ENCODE measurements at places on chromosomes 16 and 17.

DNA sequence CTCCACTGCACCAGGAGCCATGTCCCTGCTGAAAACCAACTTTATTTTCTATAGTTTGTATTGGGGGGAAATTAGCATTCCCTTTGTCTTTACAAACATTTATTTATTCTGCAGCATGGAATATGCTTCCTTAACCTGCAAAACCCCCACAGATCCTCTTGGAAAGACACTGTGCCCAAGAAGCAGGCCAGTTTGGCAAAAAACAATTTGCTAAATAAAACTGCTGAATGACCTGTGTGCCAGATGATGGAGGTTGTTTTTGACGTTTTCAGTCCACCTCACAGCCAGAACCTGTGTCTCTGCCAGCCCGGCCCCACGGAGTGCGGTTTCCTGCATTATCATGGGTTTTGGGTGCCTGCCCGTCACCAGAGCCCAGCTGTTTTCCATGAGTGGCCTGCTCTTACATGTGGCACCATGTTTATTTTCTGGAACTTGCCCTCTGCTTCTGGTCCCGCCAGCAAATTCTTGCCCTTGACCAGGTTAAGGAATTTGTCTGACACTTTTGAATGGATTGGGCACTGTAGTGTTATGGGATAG is 26.4 kb downstream of the ORC6 start:
- no peak for DNase-seq

DNA sequence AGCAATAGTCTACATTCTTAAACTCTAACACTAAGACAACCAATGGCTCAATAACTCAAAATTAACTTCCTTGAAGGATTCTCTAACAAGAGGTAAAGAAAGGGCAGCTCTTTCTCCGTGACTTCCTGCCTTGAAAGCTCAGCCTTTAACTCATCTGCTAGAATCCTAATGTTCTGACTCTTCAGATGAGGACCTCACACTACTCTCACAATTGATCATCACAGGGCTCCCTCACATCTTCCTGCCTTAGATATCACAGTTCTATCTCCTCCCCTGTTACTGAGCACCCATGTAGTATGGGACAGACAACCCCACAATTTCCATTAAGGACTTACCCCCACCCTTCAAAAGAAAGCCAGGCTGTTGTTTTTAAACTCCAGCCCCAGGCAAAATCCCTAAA is 33.5 kb downstream of the SMURF2 start:
- DNase-seq, result no peak

DNA sequence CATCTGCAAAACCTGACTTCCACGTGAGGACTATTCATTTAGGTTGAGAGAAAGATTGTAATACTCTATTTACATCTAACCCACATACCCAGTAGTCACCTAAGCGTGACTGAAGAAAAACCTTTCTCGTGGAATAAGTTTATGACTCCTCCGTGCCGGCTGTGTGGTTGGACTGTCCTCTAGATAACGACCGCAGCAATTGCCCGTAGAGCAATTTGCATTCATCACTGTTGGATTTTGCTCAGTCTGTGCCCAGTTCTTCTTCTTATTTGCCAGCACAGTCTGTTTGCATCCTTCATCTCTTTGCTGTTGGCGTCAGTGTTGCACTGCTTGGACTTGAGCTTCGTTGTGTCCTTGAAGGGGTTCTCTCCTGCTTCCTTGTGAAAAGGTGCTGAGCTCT is 131.3 kb downstream of the CYB561 start:
- no peak for DNase-seq

DNA sequence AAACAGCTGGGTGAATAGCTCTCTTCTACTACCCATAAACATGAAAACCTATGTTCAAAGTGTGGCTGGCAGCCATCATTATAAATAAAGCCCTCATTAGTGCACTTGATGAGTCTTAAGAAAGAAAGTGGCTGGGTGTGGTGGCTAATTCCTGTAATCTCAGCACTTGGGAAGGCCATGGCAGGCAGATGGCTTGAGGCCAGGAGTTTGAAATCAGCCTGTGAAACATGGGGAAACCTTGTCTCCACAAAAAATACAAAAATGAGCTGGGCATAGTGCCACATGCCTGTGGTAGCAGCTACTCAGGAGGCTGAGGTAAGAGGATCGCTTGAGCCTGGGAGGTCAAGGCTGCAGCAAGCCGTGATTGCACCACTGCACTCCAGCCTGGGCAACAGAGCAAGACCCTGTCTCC is 28.3 kb upstream of the APPBP2 start:
- no peak for DNase-seq

GRCh38 chr17:283911-284675 is 68.5 kb downstream of the RPH3AL start:
- DNase-seq, result no peak

DNA sequence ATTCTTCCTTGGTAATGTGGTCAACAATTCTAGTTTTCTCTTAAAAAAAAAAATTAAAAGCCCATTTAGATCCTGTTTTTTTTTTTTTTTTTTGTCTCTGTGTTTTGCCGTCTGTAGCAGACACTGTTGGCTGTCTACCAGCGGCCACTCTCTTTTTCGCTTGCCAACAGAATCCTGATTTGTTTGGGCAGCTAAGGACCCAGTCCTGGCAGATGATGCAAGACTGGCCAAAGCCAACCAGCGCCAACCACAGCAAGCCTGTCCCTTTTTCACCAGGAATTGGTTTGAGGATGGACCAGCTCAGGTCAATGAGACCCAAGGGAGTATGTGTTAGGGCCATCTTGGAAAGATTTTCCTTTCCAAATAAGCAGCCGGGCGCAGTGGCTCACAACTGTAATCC is 28.2 kb downstream of the ST3GAL2 start:
- no peak for DNase-seq

GRCh38 chr17:44351961-44352827 is 7.1 kb downstream of the GRN start:
- no peak for DNase-seq

DNA sequence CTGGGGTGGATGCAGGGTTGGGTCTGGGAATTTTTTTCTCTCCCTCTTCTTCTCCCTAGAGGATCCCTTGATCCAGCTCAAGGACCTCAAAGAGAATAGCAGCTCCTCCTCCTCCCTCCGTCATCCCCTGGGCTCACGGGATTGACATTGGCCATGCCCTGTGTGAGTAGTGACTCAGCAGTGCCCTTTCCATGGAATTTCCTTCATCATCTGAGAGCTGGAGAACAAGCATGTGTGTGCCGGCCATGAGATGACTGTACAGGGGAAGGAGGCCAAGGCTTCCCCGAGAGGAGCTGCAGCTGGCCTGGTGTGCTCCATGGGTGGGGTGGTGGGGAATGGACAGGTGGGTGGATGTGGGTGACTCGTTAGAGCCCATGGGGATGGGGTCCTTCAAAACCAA is 8.9 kb upstream of the WSCD1 start:
- DNase-seq, result no peak

- DNase-seq, result no peak
These were observed 139.8 kb downstream of the ENGASE start for GRCh38 chr17:79214459-79214858.

GRCh38 chr16:23862556-23862955 is 26.8 kb downstream of the PRKCB start:
- DNase-seq, result no peak

- no peak for DNase-seq
These were observed 54.1 kb downstream of the PIMREG start for GRCh38 chr17:6498356-6498755.

DNA sequence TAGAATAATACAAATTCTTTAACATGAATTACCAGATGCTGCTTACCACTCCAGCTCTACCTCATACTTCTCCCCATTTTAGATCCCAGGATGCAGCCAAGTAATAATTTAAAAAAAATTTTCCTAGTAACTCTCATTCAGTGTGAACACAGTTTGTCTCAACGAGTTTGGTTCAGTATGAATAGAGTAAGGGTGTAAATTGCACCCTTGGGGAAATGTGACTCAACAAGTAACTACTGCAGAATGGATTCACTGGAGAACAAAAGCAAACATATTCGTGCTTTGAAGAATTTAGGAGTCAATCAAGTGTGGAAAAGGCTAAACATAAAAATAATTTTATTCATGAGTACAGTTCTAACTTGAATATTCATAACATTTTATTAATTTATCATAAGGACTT is 23.0 kb downstream of the KCNJ16 start:
- DNase-seq, result no peak

DNA sequence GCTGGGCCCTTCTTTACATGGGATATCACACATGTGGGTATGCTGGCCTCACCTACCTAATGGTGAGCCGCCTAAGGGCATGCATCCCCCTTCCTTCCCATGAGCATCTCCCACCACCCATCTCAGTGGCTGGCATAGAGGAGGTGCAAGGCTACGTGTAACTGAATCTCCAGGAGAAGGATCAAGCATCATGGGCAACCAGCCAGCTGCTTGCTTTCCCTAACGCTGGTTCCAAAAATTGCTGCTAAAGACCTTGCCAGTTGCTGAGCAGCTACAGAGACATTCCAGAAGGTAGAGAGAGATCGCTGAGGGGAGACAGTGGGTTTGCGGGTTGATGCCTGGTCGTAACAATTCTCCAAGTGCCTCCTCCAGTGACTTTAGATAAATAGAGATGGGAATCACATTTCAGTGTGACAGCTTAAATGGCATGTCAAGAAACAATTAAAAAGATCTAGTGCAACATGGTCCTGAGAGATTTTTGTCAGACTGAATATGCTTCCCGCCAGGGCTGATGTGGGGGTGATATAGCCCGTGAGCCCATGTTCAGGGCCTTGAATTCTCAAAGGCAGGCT is 378.4 kb upstream of the CDH5 start:
- no peak for DNase-seq

DNA sequence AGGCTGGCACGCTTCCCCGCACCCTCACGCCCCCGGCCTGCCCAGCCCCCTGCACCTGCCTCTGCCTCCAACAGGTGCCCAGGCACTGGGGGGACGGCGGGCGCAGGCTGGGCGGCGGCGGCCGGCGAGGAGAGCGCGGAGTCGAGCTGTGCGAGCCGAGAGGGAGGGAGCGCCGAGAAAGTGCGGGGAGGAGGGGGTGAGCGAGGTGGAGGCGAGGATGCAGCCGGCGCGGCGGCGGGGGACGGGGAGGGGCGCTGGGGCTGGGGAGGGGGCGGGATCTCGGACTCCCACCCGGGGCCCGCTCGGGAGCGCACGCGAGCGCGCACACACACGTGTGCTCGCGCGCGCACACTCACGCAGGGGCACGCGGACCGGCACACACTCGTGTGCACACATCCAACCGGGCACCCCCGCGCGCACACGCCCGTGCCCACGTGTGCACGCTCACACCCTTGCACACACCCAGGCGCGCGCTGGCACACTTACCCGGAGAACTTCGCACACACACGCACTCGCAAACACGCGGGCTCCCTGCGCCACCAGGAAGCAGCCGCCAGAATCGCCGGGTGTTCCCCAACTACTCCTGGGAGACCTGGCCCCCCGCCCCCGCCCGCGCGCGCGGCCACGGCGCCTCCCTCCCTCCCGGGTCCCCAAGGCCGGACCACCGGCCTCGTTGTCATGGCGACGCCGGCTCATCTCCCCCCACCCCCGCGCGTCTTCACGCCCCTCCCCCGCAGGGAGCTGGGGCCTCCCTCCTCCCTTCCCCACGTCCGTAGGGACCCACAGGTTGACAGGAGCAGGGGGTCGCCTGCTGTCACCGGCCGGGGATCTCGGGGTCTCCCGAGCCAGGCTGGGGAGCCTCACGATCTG is at the start of gene DOC2A:
TSS of gene DOC2A (minus strand) at position 184 of the 870 bp plus-strand sequence. CDS start 805 bp downstream, outside the sequence.
- peak; percentile 4 for DNase-seq
